ENCODE measurements at places on chromosomes 11 and 22. TPM values are rescaled to one million over a fixed set of nuclear protein-coding genes. Genes with fewer than 3 reads are reported as not detected.

DNA sequence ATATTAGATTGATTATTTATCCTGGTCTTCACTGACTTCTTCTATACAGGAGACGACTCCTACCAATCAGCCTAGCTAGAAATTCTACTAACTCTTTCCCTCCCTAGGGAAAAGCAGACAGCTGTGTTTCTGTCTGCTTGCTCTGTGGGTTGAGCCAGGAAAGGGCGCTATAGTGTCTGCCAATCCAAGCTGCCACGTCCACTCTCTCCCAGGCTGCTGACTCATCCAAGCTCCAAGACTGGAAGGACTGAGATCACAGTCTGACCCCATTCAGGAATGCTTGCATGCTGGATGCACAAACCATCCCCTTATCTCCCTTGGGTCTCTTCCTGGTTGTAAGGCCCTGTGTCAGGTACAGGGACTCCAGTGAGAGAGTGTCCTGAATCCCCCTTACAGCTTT lies 955.6 kb downstream of the OPCML start:
- DNase-seq, result no peak

DNA sequence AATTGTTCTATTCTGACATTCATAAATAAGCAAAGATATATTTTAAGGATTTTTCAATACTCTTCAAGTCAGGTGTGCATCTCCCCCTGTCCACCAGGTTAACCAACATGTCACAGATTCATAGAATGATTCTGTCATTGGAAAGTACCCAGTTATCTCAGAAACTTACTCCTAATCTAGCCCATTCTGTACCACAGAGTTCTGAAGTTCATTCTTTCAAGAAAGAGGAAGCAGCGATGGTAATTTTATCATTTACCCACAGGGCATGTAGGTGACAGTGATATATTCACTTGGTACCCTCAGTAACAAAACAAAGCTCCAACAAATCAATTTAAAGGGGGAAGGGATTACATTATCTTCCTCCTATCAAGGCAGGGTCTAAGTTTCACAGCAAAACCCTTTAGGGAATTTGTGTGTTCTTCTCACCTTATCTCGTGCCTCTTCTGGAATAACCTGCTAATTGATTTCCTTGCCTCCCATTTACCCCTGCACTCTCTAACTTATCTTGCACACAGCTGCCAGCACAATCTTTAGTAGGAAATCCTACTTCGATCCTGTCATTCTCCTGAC lies 19.0 kb upstream of the MPPED2 start:
- DNase-seq, result no peak

DNA sequence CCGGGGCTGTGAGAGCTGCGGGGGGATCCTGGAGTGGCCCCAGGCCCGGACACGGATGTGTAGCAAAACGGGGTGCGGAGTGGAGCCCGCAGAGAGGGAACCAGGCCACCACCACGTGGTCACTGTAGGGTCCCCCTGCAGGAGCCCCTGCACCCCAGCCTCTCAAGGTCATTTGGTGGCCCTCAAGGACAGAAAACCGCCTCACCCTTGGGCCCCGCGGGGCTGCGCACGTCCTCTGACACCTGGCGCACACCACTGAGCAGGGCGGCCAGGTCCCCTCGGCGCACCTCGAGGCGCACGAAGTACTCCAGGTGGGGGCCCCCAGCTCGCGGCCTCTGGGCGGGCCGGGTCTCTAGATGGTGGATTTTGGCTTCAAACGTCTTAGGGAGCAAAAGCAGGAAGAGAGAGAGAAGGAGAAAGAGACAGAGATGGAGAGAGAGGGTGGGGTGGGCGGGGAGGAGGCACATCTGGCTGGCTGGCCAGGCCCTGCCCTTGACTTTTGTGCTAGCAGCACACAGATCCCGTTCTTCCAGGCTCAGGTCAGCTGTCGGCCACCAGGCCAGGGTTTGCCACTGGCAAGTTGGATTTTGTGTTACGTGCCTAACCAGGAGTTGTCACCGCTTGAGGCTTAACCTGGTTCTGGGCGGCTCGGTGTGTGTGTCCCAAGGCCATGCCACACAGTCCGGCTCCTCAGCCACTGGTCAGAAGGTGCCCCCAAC lies 3.2 kb downstream of the TH start:
- no peak for DNase-seq

GRCh38 chr11:72920001-72920400 lies 105.8 kb downstream of the ATG16L2 start:
- no peak for DNase-seq

DNA sequence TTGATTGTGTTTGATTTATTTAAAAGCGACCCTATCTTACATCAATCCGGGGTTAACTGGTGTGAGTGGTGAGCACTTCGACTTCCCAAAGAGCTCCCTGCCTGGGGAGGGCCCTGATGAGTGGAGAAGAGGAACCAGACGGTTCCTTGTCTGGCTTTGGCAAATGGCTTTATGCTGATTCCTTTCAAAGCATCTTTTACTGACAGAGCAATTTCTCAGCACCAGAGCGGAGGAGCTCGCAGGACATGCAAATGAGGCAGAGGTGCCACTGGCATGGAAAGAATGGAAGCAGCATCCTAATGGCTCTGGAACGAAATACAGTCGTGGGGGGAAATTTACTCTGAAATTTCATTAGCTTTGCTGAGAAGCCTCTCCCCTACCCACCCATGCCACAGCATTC lies 410.9 kb upstream of the B3GAT1 start:
- no peak for DNase-seq

- DNase-seq, result no peak
Observed at GRCh38 chr11:121961321-121961801, 154.7 kb downstream of the BLID start.

- no peak for DNase-seq
Observed at GRCh38 chr11:25211635-25212254, 714.9 kb downstream of the LUZP2 start.

GRCh38 chr11:3671334-3672254 lies at the start of gene CHRNA10:
CHRNA10 (minus strand) TSS chr11:3671384; CDS start chr11:3671312, 72 bp downstream.
- DNase-seq, result no peak

GRCh38 chr11:71485466-71485865 lies 32.5 kb downstream of the NADSYN1 start:
- no peak for DNase-seq

DNA sequence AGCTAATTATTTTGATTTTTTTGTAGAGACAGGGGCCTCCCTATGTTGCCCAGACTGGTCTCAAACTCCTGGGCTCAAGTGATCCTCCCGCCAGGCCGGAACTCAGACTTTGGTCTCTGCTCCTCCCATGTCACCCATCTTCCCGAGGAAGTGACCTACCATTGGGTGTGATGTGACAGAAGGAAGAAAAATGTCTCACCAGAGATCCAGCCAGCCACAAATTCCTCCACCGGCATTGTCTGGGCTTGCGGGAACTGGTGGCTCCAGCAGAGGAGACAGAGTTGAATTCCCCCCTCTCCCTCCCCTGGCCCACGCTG lies 772 bp downstream of the SLC25A45 start:
- no peak for DNase-seq

- DNase-seq, result no peak
Observed at GRCh38 chr11:11780858-11781257, 60.9 kb upstream of the USP47 start.

- no peak for DNase-seq
Observed at GRCh38 chr22:40250608-40251007, 72.9 kb downstream of the TNRC6B start.

GRCh38 chr11:48095779-48096470 lies 115.6 kb downstream of the PTPRJ start:
- DNase-seq, result no peak

- no peak for DNase-seq
Observed at GRCh38 chr11:16217631-16218030, 138.7 kb downstream of the SOX6 start.

- no peak for DNase-seq
Observed at GRCh38 chr11:93530468-93530826, 12.7 kb downstream of the SMCO4 start.

GRCh38 chr22:23088199-23088604 lies 17.9 kb downstream of the GNAZ start:
- no peak for DNase-seq

DNA sequence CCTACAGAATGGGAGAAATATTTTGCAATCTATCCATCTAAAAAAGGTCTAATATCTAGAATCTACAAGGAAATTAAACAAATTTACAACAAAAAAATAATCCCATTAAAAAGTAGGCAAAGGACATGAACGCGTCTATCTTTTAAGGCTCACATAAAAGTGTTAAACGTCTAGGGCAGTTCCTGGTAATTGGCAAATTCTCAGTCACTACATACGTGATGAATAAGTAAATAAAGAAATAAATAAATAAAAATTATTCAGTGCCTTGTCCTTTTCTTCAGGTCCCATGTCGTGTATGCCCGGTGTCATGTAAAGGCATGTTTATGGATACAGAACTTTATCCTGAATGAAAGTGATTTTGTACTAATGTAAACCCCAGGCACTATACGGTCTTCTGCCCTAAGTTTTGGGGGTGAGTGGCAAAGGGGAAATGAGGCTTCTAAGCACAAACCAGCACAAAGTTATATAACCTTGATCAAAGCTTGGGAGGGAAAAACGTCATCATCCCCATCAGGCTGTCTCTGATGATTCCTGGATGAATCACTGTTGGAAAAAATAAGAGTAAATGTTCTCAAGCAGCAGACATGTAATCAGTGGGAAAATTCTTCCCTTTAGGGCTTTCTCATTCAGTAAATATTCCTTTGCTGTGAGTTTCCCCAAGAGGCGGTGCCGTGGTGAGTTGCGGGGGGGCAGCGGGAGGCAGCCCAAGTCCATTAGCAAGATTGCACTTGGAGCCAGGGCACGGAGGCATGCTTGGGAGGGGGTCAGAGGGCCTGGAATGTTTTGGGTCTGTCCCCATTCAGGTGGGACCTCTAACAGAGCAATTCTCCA lies 30.4 kb upstream of the MICAL2 start:
- DNase-seq, result no peak

DNA sequence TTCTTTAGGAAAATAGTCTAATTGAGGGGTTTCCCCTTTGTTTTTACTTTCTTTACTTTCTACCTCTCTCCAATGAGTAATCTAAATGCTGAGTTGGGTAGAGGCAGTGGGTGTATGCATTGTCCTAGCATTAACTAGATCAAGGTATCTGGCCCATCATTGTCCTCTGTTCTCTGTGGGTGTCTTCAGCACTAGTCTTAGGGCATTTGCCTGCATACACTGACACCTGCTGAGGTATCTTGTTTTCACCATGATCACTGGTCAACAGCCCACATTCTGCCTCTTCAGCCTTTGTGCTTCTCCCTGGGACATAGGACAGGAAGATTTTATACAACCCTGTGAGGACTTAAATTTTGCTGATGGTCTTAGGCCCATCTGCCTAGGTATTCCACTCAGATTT lies 371.1 kb downstream of the RAB38 start:
- DNase-seq, result no peak

GRCh38 chr22:18929459-18929858 lies 6.6 kb downstream of the PRODH start:
- DNase-seq, result no peak

DNA sequence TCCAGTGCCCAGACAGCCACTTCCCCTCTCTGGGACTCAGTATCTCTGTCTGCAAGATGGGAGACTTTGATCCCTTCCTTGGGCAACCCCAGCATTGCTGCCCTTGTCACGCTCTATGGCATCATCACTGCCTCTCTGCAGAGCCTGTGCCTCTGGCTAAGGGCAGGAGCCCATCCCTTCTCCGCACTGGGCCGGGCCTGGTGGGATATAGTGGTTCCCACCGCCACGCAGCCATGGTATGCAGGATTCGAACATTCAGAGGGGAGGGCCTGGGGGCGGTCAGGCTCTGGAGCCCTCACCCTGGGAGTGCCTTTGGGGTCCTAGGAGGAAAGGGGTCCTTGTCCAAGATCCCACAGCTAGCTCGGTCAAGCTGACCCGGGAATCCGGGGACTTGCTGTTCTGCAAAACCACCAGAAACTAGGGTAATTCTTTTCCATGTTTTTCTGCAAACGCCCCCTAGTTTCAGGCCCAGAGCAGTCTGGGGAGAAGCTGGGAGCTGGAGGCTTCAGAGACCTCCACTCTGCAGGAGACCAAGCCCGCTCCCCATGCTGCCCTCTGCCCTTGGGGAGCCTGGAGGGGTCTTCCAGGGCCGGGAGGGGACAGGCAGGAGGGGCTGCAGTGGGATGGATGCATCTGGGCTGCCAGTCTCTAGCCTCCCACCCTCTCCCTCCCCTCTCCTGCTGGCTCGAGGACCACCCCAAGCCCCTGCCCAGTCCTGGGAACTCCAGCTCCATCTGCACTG lies 24.4 kb upstream of the CBX7 start:
- no peak for DNase-seq

GRCh38 chr11:62498031-62498430 lies 48.6 kb downstream of the AHNAK start:
- DNase-seq, result no peak

GRCh38 chr11:1482581-1483444 lies 3.8 kb downstream of the MOB2 start:
- DNase-seq, result no peak

DNA sequence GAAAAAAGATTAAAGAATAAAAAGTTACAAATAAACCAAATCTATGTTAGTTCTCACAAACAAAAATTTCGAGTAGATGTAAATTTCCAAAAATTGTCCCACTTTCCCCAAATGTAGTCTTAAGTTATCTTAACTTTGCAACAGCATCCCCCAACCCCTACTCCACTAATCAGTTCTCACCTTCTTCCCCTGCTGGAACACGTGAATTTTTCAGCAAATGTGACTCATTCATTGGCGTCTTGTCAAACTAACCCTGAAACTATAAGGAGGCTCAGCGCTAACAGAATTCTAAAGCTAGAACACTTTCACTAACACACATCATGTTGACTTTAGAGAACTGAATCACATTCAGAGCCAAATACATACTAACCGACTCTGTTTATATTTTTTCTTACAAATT lies 46.1 kb downstream of the PHF21A start:
- no peak for DNase-seq

DNA sequence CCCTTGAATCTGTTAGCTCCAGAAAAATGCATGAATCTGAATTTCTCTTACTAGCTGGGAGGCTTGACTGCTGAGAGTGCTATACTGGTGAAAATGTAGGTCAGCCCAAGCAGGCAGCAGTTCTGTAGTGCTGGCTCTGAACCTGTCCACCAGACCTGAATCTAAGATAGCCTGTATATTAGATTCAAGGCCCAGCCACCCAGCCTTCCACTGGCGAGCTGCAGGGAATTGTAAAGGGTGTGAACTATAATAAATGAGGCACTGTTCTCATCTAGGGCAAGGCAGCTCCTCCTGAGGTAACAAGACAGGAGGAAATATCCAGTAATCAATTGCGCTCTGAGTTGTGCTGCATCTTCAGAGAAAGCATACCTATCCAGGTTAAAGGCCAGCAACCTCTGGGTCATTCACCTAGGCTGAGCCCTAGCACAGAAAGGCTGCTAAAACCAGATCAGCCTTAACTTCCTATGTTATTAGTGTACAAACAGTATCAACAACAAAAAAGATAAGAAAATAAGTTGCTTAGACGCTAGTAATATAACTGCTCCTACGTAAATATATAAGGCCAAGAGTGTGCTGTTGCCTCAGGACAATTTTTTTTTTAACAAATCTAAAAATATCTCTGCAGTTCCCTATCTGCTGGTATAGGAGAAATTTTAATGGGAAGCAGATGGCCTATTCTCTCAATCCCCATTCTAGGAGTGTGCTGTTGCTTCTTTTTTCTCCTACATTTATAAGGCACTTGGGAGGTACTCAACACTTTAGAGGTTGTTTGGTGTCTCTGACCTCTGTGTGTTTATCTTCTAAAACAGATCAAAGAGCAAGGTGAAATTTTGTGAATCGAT lies 63.0 kb downstream of the RELT start:
- no peak for DNase-seq

The CPT1B gene
- total RNA-seq, result 68.4 TPM

The ZC3H12C gene
- total RNA-seq, result 11.8 TPM

The POU2AF2 gene
- total RNA-seq, result 0.39 TPM

The OR8D4 gene
- not detected for total RNA-seq

The OR5W2 gene
- not detected for total RNA-seq

The TEAD1 gene
- total RNA-seq, result 91.8 TPM

The INS gene
- 1,584 TPM for total RNA-seq

The OR5A1 gene
- total RNA-seq, result not detected

The APOBEC3C gene
- total RNA-seq, result 26.0 TPM

The MPPED2 gene
- total RNA-seq, result 63.9 TPM

The RDX gene
- 90.7 TPM for total RNA-seq
